ENCODE measurements at places on chromosomes 4 and X. TPM values are rescaled to one million over a fixed set of nuclear protein-coding genes. Genes with fewer than 3 reads are reported as not detected.

- no peak for DNase-seq
These were observed 296.0 kb upstream of the SFRP2 start for GRCh38 chr4:154084864-154085263.

- peak; percentile 32 for DNase-seq
These were observed 316.9 kb upstream of the AMOT start for GRCh38 chrX:113157496-113157895.

GRCh38 chr4:34678431-34678830 lies 1565.9 kb downstream of the ARAP2 start:
- DNase-seq = no peak

GRCh38 chr4:87019898-87020297 lies 85.1 kb downstream of the AFF1 start:
- DNase-seq = no peak

DNA sequence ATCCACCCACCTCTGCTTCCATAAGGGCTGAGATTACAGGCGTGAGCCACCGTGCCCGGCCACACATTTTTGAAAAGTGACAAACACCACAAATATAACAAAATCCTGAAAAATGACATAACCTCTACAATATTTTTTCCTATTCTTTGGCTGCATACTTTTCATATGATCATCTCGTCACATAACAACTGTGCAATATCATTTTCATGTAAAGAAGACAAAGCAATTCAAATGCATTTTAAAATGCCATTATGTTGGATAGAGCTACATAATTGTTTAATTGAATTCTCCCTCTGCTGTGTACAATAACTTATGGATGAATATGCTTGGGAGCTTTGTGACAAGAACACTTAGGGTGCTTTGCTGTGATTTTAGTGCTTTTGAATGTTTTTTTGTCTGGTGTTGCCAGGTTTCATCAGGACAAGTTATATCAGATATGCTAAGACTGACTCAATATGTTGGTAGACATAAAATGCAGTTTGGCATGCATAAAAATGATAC lies 132.9 kb downstream of the CHIC2 start:
- no peak for DNase-seq

- DNase-seq = no peak
These were observed 184.5 kb upstream of the MBNL3 start for GRCh38 chrX:132673331-132673730.

GRCh38 chrX:151536571-151536970 lies 26.9 kb upstream of the PASD1 start:
- no peak for DNase-seq

DNA sequence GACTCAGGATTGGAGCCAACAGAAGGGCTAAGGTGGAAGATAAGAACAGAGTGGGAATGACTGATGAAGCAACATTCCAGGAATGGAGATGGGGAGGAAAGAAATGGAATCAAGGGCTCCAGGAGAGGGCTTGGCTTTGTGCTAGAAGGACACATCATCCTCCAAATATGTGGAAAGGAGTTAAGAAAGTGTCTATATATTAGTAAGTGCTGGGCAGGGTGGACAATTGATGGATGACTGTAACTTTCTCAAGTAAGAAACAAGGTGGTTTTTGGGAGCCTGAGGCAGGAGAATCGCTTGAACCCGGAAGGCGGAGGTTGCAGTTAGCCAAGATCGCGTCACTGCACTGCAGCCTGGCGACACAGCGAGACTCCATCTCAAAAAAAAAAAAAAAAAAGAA lies 71.6 kb upstream of the NFKB1 start:
- DNase-seq = no peak

GRCh38 chrX:65679071-65679540 lies 11.7 kb downstream of the MSN start:
- DNase-seq = no peak

DNA sequence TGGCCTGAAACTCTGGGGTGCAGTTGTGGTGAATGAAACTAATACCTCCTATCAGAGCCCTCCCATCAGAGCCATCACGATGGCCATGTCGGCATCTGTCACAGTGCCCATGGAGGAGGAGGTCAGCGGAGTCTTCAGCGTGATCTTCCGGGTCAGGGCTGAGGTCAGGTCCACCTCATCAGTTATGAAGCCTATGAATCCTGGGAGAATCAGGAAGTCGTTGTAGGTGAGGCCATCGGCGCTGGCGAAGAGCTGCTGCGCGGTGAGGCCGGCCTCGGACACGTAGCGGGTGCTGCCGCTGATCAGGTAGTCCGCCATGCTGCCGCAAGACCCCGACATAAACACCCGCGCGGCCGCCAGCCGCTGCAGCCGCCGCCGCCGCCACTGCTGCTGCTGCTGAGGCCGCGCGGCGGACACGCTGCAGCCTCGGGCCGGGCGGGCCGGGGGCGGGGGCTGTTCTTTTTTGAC lies 376.7 kb upstream of the MAOA start:
- DNase-seq = no peak

DNA sequence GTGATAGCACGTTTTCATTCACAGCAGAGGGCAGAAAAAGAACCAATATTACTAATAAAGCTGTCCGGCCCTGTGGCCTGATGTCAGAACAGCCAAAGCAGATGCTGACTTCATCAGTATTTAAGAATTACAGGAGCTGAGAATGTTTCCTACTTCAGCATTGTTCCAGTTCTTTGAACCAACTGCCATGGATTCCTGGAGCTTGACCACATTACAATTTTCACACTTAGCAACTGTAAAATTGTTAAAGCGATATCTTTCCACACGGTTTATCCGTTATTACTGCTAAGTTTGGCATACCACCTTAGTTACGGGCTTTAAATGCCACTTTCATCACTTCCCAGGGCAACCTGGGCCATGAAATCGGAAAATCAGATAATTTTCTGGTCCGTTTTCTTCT lies 118.2 kb downstream of the EPHA5 start:
- no peak for DNase-seq

DNA sequence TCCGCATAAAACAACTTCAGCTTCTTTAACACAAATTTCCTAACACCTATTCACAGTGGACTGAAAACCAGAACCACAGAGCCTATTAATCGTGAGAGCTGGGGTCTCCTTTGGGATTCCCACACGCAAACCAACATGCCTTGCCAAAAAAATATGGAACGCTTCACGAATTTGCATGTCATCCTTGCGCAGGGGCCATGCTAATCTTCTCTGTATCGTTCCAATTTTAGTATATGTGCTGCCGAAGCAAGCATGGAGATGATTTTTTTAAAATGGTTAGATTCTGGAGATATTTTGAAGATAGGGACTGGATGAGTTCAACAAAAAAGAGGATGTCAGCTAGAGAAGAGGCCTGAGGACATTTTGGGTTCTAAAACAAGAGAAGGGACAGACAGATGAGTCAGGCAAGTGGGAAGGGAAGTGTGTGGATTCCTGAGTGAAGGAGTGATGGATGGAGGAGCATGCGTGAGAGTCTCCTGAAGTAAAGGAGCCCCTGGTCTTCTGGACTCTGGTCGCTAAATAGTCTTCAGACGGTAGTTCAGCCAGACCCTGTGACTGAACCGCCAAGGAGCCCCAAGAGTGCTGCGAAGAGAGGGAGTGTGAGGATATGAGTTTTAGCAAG lies 9.5 kb upstream of the GATA1 start:
- no peak for DNase-seq

The PLK4 gene
- total RNA-seq = 40.2 TPM

The CASK gene
- 51.5 TPM for total RNA-seq

The FAM241A gene
- 0.13 TPM for total RNA-seq

The NXF2 gene
- not detected for total RNA-seq

Measured in H9 (cell line).